Stimulated activated CD4-positive, alpha-beta T cell treated with anti-CD3 and anti-CD28 coated beads, Interleukin-1b, Interleukin-23, amount 100 ng/mL, for 24 hours (primary cell): ENCODE measurements at places on chromosomes 7 and 10.

GRCh38 chr7:20229646-20230500 lies 12.7 kb upstream of the MACC1 start:
- no peak for DNase-seq

- no peak for DNase-seq
Measured at GRCh38 chr7:120131096-120131839, 141.7 kb upstream of the KCND2 start.

DNA sequence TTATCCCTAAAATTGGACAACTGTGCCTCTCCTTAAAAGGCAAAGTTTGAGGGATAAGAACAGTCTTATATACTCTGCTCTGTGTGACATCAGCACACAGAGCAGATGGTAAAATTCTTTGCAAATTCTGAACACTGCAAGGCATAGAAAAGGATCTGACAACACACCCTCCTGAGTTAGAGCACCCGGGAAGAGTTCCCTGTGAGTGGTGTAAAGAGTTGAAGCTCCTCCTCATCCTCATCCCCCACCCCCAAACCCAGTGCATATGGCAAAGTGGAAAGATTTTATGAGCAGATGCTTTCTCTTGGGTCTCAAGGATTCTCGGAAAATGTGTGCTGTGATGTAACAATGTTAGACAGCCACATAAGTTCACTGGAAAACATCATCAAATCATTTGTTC lies 40.0 kb upstream of the DGKI start:
- DNase-seq: no peak

DNA sequence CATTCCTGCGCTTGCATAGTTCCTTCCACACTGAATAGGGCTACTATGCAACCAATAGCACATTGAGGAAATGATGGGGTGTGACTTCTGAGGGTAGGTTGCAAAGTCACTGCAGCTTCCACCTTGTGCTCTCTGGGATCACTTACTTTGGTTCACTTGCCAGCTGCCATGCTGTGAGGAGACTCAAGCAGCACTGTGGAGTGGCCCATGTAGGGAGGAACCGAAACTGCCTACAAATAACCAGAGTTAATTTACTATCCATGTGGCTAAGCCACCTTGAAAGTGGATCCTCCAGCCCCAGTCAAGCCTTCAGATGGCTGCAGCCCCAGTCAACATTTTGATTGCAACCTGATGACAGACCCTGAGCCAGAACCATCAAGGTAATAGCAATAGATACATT lies 64.3 kb downstream of the FAM204A start:
- no peak for DNase-seq

DNA sequence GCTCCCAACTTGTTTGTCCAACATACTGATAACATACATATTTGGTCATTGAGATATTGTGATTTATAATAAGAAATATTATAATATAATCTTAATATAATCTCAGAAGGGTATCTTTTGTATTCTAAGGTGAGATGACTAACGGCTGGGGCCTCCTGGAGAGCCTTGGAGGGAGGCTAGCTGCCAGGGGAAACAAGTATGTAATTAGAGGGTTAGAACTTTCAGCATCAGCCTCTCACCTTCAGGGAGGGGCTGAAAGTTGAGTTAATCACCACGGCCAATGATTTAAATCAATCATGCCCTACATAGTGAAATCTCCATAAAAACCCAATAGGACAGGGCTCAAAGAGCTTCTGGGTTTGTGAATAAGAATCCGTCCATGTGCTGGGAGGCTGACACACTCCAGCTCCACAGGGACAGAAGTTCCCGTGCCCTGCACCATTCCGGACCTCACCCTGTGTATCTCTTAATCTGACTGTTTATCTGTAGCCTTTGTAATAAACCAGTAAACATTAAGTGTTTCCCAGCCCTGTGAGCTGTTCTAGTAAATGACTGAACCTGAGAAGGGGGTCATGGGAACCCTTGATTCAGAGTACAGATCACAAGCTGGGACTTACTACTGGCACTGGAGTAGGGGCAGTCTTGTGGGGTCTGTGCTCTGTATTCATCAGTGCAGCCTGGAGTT lies 86.3 kb upstream of the STEAP1B start:
- no peak for DNase-seq

DNA sequence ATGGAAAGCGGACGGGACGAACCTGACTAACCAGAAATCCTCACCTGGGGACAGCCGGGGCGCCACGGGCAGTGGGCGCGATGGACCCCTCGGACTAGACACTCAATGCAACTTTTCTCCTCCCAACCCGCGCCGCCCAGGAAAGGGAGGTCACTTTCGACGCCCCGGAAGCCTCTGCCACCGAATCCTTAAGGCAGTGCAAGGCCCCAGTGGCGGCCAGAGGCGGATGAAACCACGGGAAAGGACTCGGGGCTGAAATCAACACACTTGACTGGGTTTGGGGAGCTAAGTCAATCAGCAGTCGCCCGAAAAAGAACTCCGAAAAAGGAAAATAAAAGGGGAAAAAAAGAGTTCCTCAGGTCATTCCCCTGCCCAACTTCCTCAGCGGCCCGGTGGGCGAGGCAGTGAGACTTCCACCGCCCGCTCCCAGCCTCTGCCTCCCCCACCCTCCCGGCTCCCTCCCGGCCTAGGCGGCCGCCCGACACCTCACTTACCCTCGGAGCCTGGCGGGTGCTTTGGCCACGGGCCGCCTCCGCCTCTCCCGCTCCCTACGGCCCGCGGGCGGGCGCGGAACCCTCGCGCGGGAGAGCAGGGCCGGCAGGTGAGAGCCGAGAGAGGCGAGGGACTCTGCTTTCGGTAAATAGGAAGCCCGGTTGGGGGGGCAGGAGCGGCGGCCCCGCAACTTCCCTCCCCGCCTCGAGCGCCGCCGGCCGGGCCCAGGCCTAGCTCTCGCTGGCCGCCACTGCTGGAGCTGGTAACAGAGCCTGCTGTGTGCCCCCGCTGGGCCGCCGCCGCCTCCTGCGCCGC lies 518 bp downstream of the WAPL start:
- no peak for DNase-seq

- DNase-seq: no peak
Measured at GRCh38 chr10:127015373-127015772, 110.1 kb downstream of the DOCK1 start.

- no peak for DNase-seq
Measured at GRCh38 chr10:72204724-72205123, 11.1 kb upstream of the ANAPC16 start.

GRCh38 chr7:19268737-19269136 lies 123.5 kb upstream of the FERD3L start:
- no peak for DNase-seq

- DNase-seq: no peak
Measured at GRCh38 chr7:106462365-106462859, 177.6 kb upstream of the NAMPT start.

GRCh38 chr10:47241946-47242867 lies 57.8 kb upstream of the GDF10 start:
- DNase-seq: no peak

- no peak for DNase-seq
Measured at GRCh38 chr10:69346776-69347175, 68.5 kb downstream of the HK1 start.

DNA sequence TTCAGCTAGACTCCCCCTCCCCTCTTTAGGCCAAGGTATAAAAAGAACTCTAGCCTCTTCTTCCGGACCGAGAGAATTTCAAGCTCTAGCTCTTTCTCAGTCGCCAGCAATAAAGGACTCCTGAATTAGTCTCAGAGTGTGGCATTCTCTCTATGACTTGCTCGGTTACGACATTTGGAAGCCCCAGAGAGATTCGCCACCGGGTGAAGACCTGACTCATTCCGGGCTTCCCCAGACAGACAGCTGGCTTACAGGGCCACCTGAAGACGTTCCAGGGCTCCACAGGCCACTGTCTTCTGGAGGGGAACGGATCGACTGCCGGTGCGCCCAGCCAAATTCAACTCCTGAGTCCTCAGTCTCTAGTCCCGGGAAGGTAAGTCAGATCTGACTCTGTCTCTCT lies at the start of gene AKR1B15:
Gene AKR1B15 (plus strand): TSS at position 234 of the 400 bp plus-strand sequence. CDS start 15,510 bp downstream, outside the sequence.
- no peak for DNase-seq

- DNase-seq: no peak
Measured at GRCh38 chr10:132363921-132364593, 32.1 kb downstream of the LRRC27 start.

DNA sequence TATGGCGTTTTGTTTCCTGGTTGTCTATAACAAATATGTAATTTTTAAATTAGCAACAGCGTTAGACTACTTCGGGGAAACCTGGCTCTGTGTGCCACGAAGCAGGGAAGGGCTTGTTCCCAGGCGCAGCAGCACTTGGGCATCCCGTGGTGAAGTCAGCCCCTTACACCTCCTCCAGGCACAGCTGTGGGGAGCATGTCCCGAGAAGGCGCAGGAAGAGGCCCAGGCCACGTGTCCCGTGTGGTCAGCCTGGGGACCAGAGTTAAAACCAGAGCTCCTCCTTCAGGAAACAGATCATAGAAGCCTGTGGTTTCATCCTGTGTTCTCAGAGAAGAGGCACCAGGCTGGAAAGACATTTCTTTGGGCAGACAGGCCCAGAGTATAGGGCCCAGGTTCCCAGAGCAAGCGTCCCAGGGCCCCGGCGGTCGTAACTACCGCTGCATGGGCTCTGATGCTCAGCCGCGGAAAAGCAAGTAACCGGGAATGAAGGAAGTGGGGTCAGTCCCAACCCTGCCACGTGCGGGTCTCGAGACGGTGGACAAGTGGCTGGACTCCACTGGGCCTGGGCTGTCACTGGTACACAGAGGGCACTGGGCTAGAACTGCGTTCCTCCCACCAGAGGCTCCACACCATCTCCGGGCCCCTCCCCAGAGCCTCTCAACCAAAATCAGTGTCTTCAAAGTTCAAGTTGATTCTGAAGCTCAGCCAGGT lies 7.1 kb downstream of the NUDT1 start:
- no peak for DNase-seq

GRCh38 chr10:1183033-1183396 lies 126.8 kb downstream of the WDR37 start:
- DNase-seq: no peak

DNA sequence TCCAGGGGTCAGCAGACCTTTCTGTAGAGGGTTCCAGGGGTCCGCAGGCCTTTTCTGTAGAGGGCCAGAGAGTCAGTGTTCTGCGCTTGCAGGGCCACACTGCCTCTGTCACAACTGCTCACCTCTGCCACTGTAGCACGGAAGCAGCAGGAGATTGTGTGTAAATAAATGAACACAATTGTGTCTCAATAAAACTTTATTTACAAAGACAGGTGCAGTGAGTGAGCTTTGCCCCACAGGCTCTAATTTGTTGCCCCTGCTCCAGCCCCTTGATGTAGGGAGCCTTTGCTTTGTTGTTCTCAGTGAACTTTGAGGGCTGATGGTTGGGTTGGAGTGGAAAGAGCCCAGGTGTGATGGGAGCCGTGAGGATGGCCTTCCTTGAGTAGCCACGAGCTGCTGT lies 67.8 kb downstream of the MGMT start:
- DNase-seq: no peak

- no peak for DNase-seq
Measured at GRCh38 chr7:16652888-16653287, 6.9 kb downstream of the BZW2 start.

- no peak for DNase-seq
Measured at GRCh38 chr10:92124616-92125143, 166.2 kb downstream of the CPEB3 start.

DNA sequence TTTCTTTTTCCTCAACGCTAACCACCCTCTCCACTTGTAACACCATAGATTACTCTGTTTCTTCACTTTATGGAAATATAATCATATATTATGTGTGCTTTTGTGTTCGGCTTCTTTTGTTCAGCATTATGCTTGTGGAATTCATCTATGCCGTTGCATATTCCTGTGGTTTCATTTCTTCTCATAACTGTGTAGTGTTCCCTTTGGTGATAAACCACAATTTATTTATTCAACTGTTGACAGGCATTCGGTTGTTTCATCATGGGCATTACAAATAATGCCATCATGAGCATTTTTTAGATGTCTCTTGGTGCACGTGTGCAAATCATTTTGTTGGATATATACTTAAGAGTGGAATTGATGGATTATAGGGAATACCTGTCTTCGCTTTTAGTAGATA lies 12.1 kb downstream of the AVL9 start:
- no peak for DNase-seq

- no peak for DNase-seq
Measured at GRCh38 chr7:7264306-7265040, 82.1 kb downstream of the C1GALT1 start.

DNA sequence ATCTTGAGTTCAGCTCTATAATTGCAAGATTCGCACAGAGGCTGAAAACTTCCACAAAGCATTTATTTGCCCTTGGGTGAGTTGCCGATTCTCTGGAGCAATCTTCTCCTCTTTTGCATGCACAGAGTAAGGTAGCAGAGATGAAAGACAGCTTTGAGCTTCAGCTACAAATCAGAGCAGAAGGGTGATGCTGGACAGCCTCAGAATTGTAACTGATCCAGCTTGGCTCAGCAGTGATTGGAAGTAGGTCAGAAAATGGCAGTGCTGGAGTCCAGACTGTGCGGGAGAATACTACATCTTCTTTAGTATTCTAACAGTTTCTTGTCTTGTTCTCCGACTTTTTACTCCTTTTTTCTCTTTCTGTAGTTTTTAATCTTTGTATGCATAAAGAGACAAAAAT lies 55.4 kb upstream of the CDC14C start:
- DNase-seq: no peak

DNA sequence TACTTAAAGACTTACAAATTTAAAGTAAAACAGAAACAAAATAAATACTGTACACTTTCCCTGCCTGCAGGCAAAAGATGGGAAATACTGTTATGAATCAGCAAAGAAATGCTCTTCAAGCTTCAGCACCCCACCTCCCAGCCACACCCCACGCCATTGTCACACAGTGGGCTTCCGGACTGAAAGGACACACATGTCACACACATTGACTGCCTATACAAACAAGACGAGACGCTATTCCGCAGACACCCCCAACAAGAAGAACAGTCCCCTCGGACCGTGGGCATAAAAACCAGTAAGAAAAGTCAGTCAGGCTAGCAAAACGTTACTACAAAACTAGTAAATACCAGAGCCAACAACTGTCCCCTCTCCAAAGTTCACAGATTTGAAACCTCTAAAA lies 22.2 kb upstream of the PARP12 start:
- DNase-seq: no peak

DNA sequence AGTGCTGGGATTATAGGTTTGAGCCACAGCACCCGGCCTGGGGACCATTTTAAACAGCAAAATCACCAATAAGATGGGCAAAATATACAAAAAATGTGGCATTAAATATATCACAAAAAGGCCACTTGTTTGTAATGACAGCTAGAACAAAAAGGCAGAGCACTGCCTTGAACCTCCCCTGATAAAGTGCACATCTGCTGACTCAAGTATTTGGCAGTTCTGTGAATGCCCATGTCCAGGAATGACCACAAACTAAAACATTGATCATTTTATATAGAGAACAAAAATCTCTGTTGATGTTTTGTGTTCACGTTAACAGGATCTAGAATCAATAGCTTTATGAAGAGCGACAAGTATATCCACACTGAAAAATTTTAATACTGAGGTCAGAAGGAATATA lies 21.5 kb downstream of the HERC4 start:
- no peak for DNase-seq

GRCh38 chr10:13728898-13729535 lies 142.3 kb downstream of the PRPF18 start:
- DNase-seq: no peak
